ENCODE measurements at places on chromosomes 12 and 14. TPM values are rescaled to one million over a fixed set of nuclear protein-coding genes. Genes with fewer than 3 reads are reported as not detected.

GRCh38 chr12:104672501-104673265 is 215.9 kb downstream of the CHST11 start:
- peaks cover 29% of the 10 kb centered on the region for H3K4me1 ChIP-seq
- no peak overlapping the region for H3K4me3 ChIP-seq

RIMBP2 gene
- total RNA-seq: 9.8 TPM

DNA sequence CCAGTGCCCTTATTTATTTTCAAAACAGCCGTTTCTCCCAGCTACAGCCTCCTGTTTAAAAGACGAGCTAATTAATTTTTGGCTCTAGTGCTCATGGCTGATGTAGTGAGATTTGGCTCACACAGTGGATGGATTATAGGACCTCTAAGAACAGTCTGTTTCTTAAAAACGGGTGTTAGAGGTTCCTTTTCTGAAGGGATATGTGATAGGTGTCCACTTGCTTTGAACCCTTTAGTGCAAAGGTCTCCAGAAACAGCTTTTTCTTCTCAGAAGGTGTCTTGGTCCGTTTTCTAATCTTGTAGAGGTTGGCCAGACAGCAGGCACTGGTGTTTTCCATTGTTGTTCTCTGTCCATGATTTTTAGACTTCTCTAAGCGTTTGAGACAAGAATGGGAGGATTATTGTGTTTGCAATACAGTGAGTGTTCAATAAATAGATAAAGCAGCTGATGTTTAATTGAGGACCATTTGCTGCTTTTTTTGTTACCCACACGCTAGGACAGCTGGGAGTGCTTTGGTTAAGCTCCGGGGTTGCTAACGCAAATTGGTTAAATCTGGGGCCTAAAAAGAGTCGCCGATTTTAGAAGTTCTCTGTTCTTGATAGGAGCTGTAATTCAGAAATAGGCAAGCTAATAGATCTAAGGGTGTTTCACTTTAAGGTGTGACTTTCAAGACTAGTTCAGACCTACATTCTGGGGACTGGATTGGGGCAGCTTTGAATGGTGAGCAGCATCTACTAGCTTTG is 1.0 kb downstream of the BORCS5 start:
- no peak for DNase-seq
- H3K27ac ChIP-seq: peak overlapping the region; percentile 95
- H3K27me3 ChIP-seq: no peaks in the 10 kb centered on the region
- peak overlapping the region; percentile 97 for H3K4me3 ChIP-seq

RNF212B gene
- total RNA-seq: not detected
